ENCODE measurements at places on chromosomes 16 and 17.

GRCh38 chr16:2819179-2819938 lies 2.3 kb downstream of the PRSS21 start:
- DNase-seq, result no peak

GRCh38 chr17:7833011-7833794 lies 814 bp upstream of the KDM6B start:
- no peak for DNase-seq

DNA sequence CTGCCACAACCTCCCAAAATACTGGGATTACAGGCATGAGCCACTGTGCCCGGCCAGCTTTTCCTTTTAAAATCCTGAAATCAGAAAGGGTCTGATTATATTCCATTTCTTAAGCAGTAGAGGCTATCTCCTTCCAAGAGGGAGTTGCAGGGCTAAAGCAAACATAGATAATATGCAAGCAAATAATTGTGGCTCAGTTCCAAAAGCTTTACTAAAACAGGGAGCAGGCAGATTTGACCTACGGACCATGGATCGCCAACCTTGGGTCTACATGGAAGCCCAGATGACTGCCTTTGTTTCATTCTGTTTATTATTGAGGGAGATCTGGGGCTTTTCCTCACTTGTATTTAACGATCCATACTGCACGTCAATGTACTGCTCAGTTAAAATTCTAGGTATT lies 38.5 kb downstream of the CLEC3A start:
- no peak for DNase-seq

GRCh38 chr17:72361892-72362291 lies 241.1 kb downstream of the SOX9 start:
- DNase-seq, result no peak

DNA sequence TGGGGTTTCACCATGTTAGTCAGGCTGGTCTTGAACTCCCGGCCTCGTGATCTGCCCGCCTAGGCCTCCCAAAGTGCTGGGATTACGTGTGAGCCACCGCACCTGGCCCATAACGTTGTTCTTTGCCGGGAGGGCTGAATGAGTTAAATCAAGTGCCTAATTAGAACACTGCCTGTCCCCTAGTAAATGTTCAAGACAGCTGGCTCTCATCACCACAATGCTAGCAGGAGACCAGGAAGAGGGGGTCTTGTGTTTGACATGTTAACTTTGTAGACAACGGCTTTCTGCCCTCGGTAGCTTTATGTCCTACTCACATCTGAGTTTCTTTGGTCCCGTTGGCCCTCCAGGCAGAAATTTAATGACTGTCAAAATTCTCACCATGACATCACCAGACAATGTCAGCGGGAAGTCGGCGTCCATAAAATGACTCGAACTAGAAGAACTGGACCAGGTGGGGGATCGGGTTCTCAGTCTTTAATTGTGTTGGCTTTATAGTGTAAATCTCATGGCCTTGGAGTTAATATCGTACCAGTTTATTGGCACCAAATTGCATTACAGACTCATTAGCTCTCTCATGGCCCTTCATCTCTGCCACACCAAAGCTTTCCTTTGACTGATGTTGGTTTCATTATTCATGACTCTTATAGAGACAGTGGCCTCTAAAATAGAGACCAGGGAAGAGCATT lies 11.4 kb upstream of the ITPRIPL2 start:
- DNase-seq, result no peak

- no peak for DNase-seq
Observed at GRCh38 chr17:34816848-34817247, 144.4 kb downstream of the CCT6B start.

- no peak for DNase-seq
Observed at GRCh38 chr16:60203525-60204124, 1469.5 kb upstream of the GOT2 start.

DNA sequence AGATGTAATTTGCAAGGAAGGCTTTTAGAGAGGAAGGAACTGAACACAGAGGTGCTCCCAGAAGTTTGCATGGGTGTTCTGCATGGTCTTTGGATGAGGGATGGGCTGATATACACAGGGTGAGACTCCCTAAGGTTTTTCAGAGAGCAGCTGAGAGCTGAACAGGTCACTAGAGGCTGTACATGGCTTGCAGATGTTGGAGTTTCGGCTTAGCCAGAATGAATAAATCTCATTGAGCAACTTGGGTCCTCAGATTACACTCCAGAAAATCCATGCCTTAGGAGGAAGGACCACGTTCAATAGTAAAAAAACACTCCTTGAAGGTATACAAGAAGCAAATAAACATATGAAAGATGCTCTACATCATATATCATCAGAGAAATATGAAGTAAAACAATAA lies 7.5 kb upstream of the ITGB3 start:
- no peak for DNase-seq

- no peak for DNase-seq
Observed at GRCh38 chr16:14026572-14027285, 44.4 kb upstream of the MRTFB start.

DNA sequence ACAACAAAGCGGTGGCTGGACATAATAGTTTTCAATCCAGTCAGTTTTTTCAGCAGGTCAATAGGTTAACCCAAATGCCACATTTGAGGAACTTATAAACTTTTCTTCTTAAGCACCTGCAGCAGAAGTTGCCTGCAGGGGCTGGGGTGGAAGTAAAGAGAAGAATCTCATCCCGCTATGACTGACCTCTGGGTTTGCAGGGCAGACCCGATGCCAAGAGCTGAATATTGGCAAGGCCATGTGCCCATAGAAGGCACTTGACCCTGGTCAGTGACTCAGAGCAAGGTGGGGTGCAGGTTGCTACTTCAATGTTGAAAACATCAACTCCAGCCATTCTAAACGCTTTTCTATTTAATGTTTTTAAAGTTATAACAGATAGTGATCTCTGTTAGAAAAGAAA lies 17.9 kb upstream of the SMPD3 start:
- DNase-seq, result no peak
